ENCODE measurements at places on chromosomes 5 and 9.

DNA sequence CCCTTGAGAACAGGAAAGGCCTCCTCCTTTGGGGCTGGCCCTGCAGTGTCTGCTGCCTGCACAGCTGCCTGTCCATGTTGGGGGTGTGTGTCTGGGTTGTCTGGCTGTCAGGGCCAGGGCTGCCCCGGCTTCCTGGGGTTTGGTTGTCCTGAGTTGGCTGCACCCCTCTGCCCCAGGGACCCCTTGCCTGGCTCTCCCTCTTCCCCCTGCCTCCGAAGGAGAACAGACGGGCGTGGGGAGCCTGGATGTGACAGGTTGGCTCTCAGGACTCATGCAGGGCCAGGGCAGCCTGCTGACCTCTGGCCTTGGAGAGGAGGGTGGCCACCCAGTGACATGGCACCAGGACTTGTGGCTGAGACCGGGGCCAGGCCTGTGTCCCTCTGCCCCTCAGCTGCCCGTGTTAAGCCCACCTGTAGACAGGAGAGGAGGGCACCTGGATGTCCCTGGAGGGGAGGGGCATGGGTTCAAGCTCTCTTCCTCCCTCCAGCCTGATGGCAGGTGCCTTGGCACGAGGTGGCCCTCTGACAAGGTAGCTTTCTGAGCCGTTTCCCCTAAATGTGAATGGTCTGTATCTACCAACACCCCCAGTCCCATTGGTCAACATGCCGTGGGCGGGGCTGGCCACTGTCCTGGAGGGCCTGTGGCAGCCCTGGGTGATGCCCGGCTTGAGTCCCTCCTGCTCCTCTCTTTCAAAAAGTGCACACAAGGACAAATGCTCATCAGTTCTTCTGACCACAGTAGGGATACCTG is 34.9 kb downstream of the WNK2 start:
- DNase-seq = no peak

DNA sequence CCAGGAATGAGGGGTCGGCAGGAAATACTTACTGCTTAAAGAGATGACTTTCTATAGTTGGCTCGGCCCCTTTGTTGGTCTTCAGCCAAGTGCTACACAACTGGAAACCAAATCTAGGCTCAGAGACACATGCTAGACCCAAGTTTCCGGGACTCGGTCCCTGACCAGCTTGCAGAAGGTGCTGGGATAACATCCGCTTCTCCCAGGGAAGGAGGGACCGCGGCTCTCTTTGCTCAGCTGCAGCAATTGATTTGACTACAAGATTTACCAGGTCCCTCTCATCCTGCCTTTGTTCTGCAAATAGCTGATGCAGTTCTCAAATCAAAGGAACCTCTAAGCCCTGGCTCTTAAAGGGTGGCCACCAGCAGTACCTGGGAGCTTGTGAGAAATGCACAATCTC is 314.7 kb downstream of the MLLT3 start:
- no peak for DNase-seq

- DNase-seq = no peak
These were observed 207.3 kb upstream of the SGCD start for GRCh38 chr5:156119692-156120091.

GRCh38 chr5:126864042-126864688 is 87.2 kb downstream of the LMNB1 start:
- no peak for DNase-seq

- no peak for DNase-seq
These were observed 18.7 kb downstream of the RASGRF2 start for GRCh38 chr5:80978772-80979317.

GRCh38 chr5:74378464-74378863 is 262.1 kb downstream of the ENC1 start:
- no peak for DNase-seq

DNA sequence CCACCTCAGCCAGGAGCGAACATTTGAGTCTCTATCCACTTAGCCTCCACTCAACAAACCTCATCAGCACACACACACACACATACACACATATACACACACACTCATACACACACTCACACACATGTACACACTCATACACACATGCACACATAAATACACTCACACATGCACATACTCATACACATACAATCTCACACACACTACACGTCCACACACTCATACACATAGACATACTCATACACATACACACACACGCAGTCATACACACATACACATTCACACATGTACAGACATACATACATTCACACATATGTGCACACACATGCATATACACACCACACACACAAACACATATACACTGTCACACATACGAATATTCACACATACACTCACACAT is 208.2 kb downstream of the AGTPBP1 start:
- DNase-seq = no peak

GRCh38 chr9:135885100-135885853 is 22.1 kb downstream of the CAMSAP1 start:
- DNase-seq = no peak

GRCh38 chr5:135342551-135342875 is 56.5 kb downstream of the MACROH2A1 start:
- DNase-seq = no peak

DNA sequence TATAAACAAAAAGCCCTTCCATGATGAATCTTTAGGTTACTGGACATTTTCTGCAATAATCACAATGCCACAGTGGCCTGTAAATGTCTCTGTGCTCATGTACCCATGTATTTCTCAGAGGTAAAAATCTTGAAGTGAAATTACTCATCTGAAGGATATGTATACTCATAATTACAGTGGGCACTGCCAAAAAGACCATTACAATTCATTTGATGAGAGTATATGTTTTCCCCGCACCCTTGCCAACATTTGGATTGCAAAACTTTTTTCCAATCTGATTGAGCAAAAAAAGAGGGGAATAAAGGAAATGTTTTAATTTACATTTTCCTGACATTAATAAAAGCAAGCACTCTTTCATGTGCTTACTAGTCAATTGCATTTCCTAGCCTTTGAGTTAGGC is 110.5 kb downstream of the EPB41L4A start:
- DNase-seq = no peak

GRCh38 chr5:125408448-125409233 is 662.2 kb upstream of the ZNF608 start:
- no peak for DNase-seq

GRCh38 chr5:38718771-38719391 is 126.9 kb upstream of the OSMR start:
- DNase-seq = no peak

GRCh38 chr5:151912360-151912759 is 12.3 kb downstream of the GLRA1 start:
- no peak for DNase-seq

GRCh38 chr9:13952906-13953305 is 361.0 kb downstream of the NFIB start:
- DNase-seq = no peak

GRCh38 chr9:135976531-135976930 is 15.4 kb upstream of the UBAC1 start:
- DNase-seq = no peak

DNA sequence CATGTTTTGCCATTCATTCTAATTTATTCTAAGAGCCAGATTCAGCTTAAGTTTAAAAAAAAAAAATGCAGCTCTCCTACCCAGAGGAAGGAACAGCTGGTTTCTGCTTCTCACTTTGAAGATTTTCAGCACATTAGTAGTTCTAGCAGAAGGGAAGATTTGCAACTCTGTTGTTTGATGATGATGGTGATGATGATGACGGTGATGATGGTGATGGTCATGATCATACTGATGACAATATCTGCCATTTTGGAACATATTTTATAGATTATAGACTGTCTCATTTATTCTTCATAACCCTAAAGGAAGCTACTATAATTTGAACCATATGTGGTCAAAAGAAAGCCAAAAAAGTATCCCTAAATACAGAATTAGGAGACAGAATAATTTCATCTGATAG is 7.9 kb upstream of the MED10 start:
- DNase-seq = no peak

- no peak for DNase-seq
These were observed 19.3 kb downstream of the ECM2 start for GRCh38 chr9:92516521-92516920.

DNA sequence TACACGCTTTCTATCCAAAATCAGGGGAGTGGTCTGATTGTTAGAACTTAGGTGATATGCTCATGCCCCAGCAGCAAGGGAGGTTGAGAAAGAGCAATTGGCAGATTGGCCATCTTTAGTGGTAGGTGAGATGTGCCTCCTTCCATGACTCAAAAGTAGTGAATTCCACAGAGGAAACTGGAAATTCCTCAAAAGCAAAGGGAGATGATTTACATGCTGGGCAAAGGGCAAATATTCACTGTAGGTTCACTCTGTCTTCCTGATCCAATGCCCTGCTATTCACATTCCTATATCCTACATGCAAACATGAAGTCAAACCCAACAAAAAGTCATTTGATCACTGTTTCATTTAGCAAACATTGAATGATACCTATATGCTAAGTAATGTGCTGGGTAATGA is 130.1 kb upstream of the ZNF608 start:
- DNase-seq = no peak

- no peak for DNase-seq
These were observed 5.6 kb upstream of the PURA start for GRCh38 chr5:140108093-140109017.

- no peak for DNase-seq
These were observed 133.4 kb upstream of the SLC30A5 start for GRCh38 chr5:68960456-68960855.

- no peak for DNase-seq
These were observed 70.3 kb downstream of the SPTLC1 start for GRCh38 chr9:92044936-92045335.

GRCh38 chr5:127254729-127255284 is 35.8 kb upstream of the MEGF10 start:
- no peak for DNase-seq

GRCh38 chr5:171102877-171103610 is 206.0 kb upstream of the TLX3 start:
- no peak for DNase-seq

- DNase-seq = no peak
These were observed 115.7 kb downstream of the WNK2 start for GRCh38 chr9:93299418-93300174.

DNA sequence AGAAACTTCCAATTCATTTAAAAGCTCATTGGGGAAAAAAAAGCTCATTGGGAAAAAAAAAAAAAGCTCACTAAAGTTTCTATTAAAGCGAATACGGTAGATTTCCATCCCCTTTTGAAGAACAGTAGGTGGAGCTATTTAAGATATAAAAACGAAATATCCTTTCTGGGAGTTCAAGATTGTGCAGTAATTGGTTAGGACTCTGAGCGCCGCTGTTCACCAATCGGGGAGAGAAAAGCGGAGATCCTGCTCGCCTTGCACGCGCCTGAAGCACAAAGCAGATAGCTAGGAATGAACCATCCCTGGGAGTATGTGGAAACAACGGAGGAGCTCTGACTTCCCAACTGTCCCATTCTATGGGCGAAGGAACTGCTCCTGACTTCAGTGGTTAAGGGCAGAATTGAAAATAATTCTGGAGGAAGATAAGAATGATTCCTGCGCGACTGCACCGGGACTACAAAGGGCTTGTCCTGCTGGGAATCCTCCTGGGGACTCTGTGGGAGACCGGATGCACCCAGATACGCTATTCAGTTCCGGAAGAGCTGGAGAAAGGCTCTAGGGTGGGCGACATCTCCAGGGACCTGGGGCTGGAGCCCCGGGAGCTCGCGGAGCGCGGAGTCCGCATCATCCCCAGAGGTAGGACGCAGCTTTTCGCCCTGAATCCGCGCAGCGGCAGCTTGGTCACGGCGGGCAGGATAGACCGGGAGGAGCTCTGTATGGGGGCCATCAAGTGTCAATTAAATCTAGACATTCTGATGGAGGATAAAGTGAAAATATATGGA is at the start of gene PCDHGA12:
PCDHGA12 (plus strand) TSS at position 176 of the 782 bp plus-strand sequence; CDS start at position 429, 253 bp downstream.
- DNase-seq = peak; percentile 43

All from T-helper 1 cell (primary cell).